ENCODE measurements at places on chromosomes 6 and 20.

DNA sequence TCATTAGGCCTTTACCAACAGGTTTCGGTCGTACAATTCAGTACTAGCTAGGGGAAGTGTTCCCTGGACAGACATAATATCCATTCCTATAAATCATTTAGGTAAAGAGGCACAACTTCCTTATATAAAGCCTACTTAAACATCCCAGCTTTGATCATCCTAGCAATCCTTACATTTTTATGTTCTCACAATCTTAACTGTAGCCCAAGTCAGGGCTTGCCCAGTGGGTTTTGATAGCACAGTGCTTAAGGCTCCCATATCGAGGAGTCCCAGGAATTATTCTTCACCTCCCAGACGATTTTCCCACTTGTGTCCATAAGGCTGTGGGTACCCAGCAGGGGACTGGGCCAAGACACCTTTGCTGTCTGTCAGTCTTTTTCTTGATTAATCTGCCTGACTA lies 63.2 kb downstream of the E2F3 start:
- DNase-seq = no peak

DNA sequence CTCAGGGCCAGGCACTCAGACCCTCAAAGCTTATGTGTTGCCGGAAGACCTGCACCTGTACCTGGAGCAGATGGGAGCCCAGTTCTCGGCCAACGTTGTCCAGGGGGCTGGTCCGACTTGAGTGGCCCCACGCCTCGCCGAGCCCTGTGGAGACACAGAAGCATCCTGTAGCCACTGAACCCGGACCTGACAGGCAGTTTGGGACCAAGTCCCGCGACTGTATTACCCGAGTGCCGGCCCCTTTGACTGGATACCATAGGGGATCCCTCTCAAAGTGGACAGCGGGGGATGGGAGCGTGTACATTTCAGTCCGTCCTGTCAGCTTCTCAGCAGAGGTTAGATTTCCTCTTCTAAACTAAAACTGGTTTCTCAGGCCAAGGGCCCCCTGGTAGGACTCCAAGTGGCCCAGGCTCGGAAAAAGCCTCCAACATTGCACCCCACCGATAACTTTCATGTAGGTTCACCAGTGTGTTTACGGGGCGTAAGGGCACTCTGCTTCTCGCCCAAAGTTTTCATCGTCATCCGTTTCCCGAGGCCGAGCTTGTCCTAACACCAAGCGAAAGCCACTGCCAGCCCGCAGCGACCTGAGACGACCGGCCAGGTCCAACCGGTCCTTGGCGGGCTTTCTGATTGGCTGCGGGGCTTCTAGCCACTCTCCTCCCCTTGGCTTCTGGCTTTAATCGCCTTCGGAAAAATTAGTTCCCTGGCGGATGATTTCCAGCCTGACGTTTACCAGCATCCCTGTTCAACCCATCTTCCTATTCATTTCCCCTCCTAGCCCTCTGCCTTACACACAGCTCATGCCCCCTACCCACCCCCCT lies 10.8 kb downstream of the SIM1 start:
- no peak for DNase-seq

DNA sequence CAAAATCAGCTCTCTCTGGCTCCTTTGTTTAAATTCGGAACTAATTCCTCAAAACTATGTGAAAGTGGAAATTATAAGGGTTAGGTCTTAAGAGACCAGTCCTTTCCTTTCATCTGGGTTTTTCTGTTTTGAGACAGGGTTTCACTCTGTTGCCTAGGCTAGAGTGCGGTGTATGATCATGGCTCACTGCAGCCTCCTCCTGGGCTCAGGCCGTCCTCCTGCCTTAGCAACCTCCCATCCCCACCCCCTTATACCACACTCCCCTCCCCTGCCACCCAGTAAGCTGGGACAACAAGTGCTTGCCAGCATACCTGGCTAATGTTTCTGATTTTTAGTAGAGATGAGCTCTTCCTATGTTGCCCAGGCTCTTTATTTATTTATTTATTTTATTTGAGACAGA lies 12.8 kb upstream of the SSR1 start:
- DNase-seq = no peak

GRCh38 chr6:17964633-17965032 lies 22.8 kb downstream of the KIF13A start:
- no peak for DNase-seq

- no peak for DNase-seq
Observed at GRCh38 chr20:13006825-13007224, 1.9 kb upstream of the SPTLC3 start.

DNA sequence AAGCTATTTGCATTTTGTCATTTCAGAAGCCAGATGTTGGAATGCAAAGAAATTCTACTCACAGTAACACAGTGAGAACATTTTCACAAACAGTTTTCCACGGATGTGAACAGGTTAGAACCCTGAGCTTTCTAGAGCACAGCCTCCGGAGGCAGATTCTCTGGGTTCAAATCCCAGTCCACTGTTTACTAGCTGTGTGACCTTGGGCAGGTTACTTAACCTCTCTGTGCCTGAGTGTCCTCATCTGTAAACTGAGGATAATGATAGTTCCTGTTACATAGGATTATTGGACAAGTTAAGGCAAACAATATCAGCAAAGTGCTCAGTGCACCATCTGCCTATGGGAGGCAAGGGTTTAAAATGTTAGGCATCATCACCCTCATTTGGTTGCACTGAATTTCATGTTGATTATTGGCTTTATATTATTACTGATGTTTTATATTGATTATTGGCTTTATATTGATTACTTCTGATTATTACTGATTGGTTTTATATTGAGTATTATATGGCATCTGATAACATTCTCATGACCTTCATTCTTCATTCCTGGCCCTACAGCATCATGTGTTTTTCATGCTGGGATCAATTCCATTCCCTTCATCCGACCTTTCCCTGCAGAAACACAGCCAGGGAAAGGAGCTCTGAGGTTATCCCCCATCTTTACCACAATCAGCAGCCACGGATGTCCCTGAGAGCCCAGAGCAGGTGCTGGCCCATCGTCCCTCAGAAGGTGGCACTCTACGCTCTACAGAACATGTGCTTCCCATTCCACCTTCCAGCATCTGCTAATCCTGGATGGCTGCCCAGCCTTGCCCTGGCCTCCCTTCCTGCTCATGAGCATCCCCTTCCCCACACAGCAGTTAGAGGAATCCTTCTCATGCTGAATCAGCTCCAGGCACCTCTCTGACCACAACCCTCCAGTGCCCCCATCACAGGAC lies 283.1 kb downstream of the PREX1 start:
- DNase-seq = no peak

- no peak for DNase-seq
Observed at GRCh38 chr6:104402572-104402971, 457.1 kb downstream of the HACE1 start.

- DNase-seq = no peak
Observed at GRCh38 chr6:7440476-7440875, 50.9 kb downstream of the RIOK1 start.

DNA sequence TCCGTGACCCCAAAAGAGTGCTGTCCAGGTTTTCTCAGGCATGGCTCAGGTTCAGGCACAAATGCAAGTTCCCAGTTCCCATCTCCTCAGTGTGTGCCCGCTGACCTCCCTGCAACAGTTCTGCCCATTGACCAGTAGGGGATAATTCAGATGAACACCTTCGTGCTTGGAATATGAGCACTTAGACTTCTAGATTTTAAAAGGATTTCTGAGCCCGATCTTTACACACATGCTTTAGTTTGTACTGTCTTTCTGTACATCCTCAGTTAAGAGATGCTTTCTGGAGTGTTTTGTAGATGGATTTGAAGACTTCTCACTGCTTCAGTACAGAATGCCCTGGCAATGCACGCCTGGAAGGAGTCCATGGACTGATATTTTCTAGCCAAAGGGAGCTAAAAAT lies 239.6 kb upstream of the PLCB4 start:
- DNase-seq = no peak

GRCh38 chr6:16623029-16623653 lies 138.1 kb downstream of the ATXN1 start:
- DNase-seq = no peak

DNA sequence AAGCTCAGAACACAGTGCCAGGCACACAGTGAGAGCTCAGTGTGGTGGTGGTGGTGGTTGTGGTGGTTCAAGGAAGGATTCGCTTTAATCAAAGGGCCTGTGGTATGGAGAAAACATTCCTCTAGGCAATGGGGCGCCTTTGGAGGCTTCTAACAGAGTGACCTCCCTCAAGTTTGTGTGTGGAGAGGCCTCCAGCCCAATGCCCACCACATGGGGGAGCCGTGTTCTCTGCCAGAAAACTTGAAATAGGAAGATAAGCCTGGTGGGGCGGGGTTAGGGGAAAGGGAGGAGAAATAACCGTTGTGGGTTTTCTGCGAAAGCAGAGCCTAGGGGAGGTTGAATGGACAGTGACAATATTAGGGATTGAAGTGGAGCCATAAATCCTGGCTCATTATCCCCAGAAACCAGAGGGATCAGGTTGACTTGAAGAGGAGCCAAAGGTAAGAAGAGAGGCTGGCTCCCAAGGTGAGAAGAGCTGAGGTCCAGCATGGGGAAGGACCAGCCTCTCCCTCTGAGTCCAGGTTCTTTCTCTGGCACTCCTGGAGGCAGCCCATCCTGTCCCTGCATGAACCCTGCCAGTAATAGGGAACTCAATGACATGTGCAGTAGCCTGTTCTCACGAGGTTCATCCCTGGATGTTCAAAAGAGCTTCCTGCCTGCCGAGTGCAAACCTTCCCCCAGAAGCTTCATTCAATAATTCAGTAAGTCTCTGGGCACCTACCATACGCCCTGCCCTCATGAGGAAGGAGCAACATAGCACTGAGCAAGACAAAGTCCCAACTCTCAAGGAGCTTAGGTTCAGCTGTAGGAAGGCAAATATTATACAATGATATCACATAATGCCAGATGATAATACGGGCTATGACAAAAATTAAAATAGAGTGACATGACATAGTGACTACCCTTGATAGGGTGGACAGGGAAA lies 51.4 kb downstream of the TGM2 start:
- no peak for DNase-seq

DNA sequence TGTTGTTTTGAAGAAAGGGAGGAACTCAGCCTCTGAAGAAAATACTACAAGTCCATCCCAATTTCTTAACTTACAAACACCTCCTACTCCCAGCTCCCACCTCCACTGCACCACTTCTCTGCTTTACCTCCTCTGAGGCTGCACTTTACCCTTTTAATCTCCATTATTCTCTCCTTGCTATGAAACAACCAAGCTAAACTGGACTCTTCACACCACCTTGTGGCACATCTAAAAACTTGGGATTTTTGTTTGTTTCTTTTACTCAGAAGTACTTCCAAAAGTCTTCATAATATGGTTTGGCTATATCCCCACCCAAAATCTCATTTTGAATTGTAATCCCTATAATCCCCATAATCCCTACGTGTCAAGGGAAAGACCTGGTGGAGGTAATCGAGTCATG lies 142.2 kb downstream of the MOXD1 start:
- DNase-seq = no peak

DNA sequence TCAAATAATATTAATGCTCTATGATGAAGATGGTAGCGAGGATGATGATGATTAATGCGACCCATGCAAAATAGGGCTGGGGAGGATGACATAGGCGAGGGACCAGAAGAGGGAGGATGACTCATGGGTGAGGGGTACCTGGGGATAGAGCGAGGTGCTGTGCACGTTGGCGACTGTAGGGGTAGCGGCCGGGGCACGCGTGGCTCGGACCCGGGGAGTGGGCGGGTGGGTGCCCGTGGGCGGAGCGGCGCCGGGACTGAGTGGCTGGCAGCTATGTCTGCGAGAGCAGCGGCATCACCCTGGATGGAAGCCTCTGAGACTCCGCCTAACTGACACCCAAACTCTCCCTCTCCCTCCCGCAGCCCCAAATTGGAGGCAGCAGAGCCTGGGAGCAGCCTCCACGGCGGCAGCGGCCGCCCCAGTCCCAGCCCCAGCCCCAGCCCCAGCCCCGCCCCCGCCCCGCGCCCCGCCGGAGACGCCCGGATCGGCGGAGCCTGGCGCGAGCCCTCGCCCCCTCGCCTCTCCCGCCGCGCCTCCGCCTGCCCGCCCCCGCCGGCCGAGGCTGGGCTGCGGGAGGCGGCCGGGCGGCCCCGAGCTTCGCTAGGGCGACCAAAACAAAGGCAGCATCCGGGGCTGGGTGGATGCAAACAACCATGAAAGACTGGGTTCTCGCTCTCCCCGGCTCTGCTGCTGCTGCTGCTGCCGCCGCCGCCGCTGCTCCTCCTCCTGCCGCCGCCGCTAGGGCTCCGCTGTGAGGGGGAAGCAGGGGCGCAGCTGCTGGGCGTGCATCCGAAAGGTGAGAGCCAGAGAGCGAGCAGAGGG lies at the start of gene RIMS1:
RIMS1 (plus strand) TSS at position 367 of the 822 bp plus-strand sequence. CDS start 474 bp downstream, outside the sequence.
- DNase-seq = no peak

GRCh38 chr20:39876976-39877635 lies 811.9 kb downstream of the MAFB start:
- no peak for DNase-seq

GRCh38 chr20:18688676-18689075 lies 100.8 kb downstream of the DTD1 start:
- DNase-seq = no peak

DNA sequence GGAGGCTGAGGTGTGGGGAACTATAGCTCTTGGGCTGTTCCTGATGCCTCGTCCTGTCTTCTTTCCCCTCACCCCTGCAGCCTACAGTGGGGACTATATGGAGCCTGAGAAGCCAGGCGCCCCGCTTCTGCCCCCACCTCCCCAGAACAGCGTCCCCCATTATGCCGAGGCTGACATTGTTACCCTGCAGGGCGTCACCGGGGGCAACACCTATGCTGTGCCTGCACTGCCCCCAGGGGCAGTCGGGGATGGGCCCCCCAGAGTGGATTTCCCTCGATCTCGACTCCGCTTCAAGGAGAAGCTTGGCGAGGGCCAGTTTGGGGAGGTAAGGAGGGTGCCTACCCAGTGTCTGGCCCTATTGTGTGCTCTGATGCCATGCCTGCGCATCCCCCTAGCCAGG lies 11.5 kb upstream of the GTF2H4 start:
- no peak for DNase-seq

DNA sequence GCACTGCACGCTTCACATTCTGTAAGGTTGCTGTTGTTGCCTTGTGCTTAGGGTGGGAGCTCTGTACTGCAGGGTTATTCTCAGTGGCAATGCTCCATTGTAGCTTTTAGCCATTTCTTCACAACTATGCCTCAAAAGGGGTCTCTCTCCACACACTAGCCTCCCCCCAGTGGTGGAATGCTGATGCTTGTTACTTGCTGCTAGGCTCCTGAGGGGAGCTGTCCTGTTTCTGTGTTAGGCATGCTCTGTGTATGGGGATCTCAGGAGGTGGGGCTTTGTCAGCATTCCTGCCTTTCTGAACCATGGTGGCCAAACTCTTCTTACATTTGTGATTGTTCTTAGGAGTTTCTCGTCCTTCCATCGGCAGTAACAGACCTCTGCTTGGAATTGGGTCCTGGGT lies 18.8 kb downstream of the TMEM170B start:
- DNase-seq = no peak

DNA sequence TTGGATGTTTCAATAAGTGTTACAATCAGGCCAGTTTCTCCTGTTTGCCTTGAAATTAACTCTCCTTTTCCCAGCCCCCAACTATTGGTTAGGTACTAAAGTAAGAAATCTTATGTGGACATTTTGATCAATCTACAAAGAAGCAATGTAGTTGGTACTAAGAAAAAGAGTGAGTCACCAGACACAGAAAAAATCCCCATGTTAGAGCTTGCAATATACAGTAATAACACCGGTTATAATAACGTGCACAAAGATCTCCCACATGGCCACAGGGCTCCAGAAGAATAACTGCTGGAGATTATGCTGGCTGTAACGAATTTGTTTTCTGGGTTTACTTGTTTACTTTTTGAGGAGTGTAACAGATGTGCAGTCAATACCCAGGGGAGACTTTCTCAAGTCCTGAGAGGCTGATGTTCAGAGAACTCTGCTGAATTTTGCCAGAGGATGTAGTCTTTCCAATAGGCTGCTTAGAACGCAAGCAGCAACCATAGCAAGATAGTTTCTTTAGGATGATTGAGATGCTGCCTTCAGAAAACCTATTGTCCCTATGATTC lies 166.2 kb upstream of the SPACA1 start:
- DNase-seq = no peak

GRCh38 chr20:41424546-41424945 lies 57.9 kb upstream of the EMILIN3 start:
- DNase-seq = no peak

All from activated T-cell treated with anti-CD3 and anti-CD28 coated beads for 24 hours (primary cell).